Caki2 (cell line): ENCODE measurements at places on chromosomes 1 and 21. TPM values are rescaled to one million over a fixed set of nuclear protein-coding genes. Genes with fewer than 3 reads are reported as not detected.

FAM72D gene
- 3.5 and 4.3 TPM in 2 replicates for total RNA-seq

GRCh38 chr1:226599636-226600238 lies 51.2 kb downstream of the STUM start:
- no peak for DNase-seq

DNA sequence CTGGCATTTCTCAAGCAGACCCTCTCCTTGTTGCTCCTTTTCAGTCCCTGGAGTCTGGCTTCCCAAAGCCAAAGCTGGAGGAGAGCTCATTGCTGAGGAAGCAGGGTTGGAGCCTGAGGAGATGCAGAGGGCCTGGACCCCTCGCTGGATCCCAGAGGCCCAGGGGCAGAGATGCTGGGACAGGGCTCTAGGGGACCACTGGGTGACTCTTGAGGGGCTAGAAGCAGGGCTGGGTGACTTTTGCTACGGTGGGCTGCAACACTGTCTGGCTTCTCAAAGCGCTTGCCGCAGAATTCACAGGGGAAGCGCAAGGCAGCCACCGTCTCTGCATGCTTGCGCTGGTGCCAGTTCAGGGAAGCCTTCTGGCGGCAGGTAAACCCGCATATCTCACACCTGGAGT lies 8.8 kb downstream of the ZNF692 start:
- DNase-seq: no peak

DNA sequence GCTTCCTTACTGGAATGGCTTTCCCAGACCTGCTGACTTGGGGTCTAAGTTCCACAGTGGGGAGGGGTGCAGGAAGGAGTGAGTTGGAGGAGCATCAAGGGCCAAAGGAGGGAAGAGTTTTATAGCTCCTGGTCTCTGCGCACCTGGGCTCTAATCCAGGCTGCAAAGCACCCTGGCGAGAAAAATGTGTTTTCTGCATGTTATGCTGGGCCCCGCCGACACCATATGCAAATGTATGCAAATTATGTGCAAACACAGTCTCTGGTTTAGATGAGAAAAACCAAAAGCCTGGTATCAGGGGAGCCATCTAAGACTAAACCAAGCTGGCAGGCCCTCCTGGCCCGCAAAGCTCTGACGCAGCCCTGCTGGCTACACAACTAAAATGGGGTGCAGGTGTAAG lies 95.0 kb downstream of the VWA5B1 start:
- no peak for DNase-seq
